GM18507 (cell line): ENCODE measurements at places on chromosomes 4 and X.

DNA sequence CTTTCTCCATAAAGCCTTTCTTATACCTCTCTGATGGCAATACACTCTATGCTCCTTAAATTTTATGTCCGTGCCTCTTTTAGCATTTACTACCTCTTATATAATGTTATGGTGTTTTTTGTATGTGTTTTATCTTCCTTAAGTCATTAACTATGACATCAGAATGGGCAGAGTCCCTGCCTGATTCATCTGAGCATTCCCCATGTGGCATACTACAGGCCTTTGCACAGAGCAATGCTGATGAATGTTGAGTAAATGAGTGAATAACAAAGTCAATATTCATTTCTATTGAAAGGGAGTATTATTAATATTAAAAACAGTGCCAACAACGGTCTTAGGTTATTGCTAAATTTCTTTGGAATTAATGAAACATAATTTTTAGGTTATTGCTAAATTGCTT lies 18.8 kb upstream of the RPS6KA3 start:
- DNase-seq: no peak

DNA sequence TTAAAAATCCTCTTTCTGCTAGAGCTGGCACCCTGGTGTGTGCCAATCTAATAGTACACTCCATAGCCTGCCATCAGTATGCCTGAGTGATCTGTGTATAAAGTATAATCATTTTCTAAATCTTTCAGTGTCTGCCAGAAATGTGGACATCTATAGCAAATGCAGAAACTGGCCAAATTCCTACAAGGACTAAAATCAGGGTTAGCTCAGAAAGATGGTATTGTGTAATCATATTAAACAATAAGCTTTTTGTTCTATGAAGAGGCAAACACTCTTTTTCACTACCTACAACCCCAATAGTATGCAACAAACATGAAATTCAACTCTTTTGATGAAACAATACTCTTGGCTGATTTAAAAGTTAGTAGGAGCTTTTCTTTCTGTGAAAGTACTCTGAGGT lies 7.7 kb upstream of the TXLNG start:
- no peak for DNase-seq

DNA sequence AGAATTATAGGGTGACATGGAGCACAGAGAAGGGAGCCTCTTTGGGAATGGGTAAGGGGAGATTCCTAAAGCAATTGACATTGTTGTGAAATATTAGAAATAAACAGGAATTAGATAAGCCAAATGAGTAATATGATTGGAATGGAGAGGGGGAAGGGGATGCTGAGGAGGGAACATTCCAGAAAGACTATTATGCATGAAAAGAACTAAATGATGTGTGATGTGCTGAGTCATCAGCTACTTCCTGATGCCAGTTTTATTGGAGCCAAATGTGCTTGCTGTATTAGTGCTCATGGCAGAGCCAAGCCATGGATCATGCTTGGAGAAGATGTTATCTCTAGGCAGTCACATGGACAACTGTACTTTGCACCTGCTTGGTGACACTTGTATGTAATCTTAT lies 189.0 kb upstream of the HCCS start:
- no peak for DNase-seq

DNA sequence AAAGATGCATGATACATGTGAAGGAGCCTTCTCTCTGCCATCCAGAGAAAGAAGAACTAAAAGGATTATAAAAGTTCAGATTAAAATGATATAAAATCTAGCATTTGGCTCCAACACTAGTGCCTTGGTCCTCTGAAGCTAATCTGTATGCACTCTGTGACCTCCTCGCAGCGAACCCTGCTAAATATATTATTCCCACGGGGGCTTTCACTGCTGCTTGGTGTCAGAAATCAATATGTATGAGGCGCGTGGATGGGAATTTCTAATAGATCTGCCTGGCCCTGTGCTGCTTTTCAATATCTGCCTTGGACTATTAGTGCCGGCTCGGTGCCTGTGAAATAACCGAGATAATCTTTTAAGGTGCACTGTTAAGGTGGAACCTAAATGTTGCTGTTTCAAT lies 69.7 kb downstream of the CXXC4 start:
- no peak for DNase-seq

DNA sequence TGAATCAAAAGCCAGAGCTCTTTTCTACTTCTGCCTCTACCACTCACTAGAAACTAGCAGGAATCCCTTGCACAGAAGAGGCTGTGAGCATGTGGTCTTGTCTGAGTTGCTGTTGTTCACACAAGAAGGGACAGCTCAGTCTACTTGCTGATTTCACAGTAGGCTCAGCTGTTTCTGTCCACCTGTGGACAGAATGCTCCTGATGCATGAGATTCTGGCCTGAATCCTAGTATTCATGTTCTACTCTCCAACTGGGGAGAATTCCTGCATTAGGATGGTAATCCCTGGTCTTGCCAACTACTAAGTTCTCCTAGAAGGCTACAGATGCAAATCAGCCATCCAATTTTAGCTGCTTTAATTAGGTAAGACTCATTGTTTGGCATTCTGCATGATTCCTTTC lies 112.8 kb downstream of the PPA2 start:
- DNase-seq: no peak

GRCh38 chrX:39519030-39519488 lies 578.7 kb downstream of the BCOR start:
- no peak for DNase-seq

DNA sequence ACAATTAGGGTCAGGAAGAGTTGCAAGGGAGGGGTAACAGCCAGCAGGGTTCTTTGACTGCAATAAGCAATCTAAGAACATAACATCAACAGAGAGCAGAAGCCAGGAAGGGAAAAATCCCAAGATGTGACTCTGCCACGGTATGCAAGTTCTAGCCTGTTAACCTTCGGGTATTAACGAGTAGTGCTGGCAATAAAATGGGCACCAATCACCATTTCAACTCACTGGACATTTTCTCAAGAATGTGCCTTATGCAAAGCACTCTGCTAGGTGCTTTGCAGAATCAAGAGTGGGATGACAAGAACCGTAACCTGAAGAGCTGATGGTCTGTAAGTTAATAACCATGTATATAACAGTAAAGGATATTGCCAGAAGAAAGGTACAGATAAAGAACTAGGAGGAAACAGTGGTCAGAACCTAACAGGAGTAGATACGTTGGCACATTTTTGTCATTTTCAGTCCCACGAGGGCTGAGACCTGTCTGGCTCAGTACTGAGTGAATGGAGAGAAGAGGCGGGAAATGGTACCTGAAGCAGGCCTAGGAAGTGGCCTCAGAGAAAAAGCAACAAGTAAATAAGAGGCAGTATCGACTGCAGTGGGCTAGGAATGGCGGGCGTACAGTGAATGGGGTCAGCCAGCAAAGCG lies 2.7 kb downstream of the ELOVL6 start:
- DNase-seq: no peak

DNA sequence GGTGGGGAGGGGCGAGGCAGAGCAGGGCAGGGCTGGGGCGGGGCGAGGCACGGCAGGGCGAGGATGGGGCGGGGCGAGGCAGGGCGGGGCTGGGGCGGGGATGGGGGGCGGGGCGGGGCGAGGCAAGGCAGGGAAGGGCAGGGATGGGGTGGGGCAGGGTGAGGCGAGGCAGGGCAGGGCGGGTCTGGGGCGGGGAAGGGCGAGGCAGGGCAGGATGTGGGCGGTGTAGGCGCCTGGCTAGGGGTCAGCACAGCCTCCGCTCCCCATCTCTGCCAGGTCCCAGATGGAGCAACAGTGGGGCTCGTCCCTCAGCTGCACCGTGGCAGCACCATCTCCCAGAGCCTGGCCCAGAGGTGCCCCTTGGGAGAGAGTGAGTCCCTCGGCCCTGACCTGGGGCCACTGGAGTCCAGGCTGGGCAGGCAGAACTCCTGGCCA lies 4.2 kb upstream of the SRPK3 start:
- no peak for DNase-seq

DNA sequence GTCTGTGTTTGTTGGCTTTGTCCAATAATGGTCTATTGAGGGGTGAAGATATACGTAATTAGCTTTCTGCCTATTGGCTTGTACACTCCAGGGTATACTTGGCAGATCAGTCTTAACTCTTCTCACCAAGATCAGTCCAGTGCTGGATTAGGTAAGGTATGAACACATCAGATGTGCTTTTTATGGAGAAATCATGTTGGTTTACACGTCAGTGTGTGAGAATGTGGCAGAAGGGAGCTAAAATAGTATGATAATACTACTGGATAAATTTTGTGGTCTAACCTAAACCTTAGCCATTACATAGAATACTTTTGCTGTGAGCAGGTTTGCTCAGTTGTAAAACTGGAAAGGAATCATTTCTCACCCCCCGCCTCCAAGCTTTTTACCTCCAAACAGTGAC lies 4.2 kb downstream of the PDHA1 start:
- DNase-seq: no peak

DNA sequence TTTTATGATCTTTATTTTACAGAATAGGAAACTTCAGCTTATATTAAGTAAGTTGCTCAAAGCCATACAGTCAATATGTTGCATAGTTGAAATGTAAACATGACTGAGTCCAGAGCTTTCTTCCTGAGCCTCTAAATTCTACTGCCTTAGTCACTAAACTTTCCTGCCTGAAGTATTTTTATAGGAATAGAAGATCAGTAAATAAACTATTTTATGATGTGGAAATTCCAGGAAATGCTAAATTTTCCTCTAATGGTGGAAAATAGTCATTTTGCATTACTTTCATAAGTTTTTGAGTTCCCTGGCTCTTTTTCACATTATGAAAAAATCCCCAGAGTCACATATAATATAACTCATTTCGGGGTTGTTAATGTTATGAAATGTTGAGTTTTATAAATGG lies 182.8 kb downstream of the BANK1 start:
- DNase-seq: no peak

DNA sequence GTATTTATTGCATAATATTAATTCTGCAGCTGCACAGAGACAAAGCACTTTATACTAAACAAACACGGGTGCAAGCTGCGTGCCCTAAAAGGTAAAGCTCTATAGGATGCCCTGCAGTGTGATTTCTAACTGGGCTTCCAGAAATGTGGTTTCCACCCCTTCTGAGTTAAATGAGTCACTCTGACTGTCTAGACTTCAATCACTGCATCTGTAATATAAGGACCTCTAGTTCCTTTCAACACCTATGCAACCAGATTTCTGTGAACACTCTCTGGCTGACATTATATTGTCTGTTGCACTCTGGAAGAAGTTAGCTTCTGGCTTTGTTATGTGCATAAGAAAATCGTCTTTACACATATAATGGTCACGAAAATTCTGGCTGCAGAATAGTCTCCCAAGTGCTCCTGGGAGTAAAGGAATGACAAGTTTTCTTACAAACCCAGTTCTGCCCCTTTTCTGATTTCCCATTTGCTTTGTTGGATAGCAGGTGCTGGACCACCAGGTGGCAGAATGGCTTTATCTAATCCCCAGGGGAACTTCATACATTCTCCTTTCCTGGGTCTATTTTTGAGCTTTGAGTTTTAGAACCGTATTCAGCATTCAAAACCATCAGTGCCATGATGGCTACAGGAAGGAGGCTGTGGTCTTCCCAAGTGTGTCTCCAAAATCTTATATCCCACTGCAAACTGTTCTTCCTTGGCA lies 842.2 kb downstream of the STIM2 start:
- DNase-seq: no peak

DNA sequence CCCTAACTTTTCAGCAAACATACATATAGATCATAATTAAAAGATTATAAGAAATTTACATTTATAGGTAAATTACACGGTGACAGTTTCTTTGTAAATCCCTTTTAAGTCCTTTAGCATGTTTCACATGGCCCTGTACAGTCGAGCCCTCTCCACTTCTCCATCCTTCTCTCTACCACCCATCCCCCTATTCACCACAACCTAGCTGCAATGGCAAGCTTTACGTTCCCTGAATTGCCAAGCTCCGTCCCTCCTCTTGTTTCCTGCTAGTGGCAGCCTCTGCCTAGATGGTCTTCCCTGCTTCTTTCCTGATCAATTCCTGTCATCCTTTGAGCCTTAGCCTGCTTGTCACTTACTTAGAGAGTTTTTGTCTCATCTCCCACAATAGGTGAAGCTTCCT lies 116.2 kb downstream of the TMA16 start:
- no peak for DNase-seq

DNA sequence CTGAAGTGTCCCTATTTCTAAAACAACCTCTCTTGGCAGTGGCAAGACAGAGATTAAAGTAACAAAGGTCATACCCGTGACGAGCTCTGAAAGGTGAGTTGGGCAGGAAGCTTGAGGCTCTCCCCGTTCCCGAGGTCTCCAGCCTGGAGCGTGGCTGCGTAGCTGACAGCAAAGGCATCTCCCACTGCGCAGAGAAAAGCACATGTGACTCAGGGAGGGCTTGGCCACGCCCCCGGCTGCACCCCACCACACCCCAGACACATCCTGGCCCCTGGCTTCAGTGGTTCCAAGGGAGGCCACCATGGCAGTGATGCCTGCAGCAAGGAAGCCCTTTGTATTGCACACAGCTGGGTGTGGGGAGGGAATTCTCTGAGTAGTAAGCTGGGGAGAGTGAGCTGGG lies 23.1 kb downstream of the EVC2 start:
- DNase-seq: no peak

GRCh38 chr4:18321956-18322530 lies 300.5 kb upstream of the LCORL start:
- DNase-seq: no peak

DNA sequence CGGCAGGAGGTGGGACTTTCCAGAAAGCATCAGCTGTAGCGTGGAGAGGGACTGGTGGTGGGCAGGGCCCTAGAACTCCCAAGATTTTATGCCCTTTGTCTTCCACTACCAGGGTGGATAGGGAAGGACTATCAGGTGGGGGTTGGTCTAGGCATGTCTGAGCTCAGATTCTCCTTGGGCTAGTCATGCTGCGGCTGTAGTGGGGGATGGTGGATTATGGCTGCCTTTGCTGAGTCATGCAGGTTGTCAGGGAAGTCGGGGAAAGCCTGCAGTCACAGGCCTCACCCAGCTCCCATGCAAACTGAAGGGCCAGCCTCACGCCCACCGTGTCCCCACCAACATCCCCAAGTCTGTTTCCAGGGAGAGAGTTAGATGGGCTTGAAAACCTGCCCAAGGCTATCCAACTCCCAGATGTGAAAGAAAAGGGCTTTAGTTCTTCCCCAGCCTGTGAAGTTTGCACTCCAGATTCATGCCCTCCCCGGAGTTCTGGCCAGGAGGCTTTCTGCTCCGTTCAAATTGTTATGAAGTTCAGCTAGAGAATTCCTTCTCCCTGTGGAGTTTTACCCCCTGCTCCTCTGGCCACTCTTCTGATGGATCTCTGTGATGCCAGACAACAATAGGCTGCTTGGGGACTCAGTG lies 13.4 kb upstream of the MEPE start:
- DNase-seq: no peak

DNA sequence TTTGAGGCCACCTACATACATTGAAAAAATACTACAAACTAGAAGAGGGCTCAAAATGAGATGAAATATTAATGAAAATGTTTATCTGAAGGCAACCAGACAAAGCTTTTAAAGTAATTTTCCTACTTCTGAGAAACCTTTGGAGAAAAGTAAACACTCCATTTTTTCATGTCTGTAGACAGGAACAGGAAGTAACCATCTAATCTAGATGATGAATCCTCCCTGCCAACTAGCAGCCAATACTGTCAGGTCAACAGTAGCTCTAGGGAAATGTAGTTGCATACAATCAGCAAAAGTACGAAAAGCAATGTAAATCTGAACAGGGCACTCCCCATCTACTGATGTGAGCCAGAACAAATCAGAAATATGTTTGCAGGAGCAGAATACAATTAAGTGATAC lies 49.0 kb downstream of the AMMECR1 start:
- no peak for DNase-seq
